Cerebellum (tissue), 4 donors: ENCODE measurements at places on chromosomes 4 and X. TPM values are rescaled to one million over a fixed set of nuclear protein-coding genes. Genes with fewer than 3 reads are reported as not detected.

The ASMT gene
- total RNA-seq = 0.45 TPM

GRCh38 chr4:184348311-184349233 lies 125.8 kb downstream of the IRF2 start:
- no peak for DNase-seq

DNA sequence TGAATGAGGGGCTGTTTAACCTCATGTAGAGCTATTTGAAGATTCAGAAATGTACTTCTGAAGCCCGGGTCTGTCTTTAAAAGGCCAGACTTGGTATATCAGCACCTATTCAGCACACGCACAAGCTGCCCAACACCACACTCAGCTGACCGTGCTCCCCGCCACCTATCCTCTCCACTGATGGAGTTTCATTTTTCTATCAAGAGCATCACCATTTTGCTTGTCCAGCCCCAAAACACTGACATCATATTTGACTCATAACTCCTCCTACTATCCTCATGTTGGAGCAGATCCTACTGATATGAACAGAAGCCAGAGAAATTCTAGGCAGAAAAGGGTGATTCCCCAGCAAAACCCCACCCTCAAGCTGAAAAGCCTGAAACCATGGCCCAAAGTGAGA lies 100.3 kb downstream of the SORBS2 start:
- no peak for DNase-seq

DNA sequence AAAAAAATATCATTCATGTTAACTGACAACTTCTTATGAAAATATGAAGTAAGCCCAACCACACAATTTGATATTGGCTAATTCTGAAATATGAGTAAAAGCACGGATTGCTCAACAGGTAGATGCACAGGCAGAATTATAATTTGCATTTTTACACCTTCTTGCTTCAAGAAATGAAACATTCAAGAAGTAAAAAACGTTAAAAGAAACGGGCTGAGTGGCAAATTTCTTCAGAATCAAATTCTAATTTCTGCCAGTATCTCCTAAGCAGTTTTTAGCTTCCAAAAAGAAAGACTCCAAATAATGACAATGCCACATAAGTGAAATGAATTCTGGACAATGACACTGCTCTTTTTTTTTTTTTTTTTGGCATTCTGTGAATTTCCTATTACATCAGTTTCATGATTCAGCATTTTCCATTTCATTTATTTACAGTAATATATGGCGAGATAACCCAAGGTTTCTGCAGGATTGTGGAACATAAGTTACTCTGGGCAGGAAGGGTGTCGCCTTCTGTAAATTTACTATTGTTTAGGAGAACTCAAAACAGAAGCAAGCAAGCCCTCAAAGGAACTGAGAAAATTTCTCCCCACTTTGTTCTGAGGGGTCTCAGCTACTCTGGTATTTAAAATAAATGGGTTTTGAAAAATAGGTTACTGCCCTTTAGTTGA lies 1.4 kb downstream of the SEL1L3 start:
- no peak for DNase-seq

The PCDH7 gene
- total RNA-seq = 92.5 TPM

DNA sequence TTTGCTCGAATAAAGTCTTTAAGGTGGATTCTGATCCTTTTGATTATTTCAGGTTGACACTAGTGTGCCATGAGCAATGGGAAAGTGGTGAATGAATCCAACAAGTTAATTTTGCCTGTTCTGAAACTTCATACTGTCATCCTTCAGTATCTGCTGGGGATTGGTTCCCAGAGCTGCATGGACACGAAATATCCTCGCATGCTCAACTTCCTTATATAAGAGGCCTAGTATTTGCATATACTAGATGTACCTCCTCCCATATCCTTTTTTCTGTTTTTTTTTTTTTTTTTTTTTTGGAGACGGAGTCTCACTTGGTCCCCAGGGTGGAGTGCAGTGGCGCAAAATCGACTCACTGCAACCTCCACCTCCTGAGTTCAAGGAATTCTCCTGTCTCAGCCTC lies 23.0 kb upstream of the PDS5A start:
- DNase-seq = no peak
